ENCODE measurements at places on chromosomes 4 and X. TPM values are rescaled to one million over a fixed set of nuclear protein-coding genes. Genes with fewer than 3 reads are reported as not detected.

GRCh38 chr4:181766061-181766548, 477.1 kb upstream of the TENM3 start:
- no peak for DNase-seq

- no peak for DNase-seq
These were observed 539.8 kb upstream of the ARX start for GRCh38 chrX:25555521-25555920.

DNA sequence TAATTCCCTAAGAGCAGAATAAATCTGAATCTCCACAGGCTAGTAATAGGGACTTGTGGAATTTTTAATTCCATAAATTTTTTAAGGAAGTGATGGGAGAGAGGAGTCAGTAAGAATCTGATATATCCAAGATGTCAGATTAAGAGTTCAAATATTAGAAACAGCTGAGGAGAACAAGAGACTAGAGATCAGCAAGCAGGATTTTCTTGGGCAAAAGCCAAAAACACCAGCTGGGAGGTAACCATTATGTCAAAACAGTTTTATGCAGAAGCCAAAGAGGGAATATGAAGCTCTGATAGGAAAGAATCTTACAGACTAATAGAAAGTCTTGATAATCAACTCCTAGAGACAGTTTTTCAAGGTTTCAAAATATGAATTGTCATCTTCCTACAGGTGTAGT, 72.2 kb upstream of the RBPJ start:
- DNase-seq = no peak

HAND2 gene
- total RNA-seq = 180 TPM
